ENCODE measurements at places on chromosomes 1 and 21.

DNA sequence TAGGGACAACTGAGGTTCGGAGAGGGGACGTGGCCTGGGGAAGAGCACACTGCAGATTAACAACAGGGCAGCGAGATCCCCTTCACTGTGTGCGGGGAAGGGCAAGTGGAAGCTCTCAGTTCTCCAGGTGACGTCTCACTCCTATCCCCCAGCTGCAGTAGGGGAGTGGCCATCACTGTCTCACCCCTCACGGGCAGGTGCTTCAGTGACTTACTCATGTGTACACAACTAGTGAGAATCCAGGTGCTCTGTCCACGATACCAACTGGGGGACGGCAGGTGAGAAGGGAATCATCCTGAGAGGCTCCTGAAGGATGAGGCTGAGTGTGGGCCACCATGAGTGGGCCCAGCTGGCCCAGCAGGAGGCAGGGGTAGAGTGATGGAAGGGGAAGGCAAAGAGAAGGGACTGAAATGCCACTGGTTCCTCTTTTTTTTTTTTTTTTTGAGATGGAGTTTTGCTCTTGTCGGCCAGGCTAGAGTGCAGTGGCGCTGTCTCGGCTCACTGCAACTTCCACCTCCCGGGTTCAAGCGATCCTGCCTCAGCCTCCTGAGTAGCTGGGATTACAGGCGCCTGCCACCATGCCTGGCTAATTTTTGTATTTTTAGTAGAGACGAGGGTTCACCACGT, 25.9 kb downstream of the RHBG start:
- no peak for DNase-seq

DNA sequence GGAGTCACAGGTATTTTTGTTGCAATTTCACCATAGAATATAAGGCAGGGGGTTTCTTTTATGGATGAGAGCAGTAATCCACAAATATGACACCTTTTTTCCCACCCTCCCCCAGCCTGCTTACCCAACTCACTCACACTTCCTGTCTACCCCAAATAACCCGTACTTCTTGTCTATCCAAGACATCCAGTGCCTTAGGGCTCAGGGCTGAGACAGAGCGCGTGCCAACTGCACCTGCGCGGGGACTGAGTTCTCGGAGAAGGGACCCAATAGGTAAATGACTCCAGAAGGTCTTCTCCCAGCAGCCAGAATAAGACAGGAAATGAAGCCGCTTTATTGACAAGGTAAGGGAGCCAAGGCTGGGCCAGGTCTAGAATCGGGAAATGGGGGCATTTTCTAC, 369.1 kb downstream of the SIPA1L2 start:
- DNase-seq, result no peak

- no peak for DNase-seq
Measured at GRCh38 chr1:78286686-78287085, 204.1 kb upstream of the PTGFR start.

- no peak for DNase-seq
Measured at GRCh38 chr1:78078358-78078757, 32.6 kb downstream of the GIPC2 start.

DNA sequence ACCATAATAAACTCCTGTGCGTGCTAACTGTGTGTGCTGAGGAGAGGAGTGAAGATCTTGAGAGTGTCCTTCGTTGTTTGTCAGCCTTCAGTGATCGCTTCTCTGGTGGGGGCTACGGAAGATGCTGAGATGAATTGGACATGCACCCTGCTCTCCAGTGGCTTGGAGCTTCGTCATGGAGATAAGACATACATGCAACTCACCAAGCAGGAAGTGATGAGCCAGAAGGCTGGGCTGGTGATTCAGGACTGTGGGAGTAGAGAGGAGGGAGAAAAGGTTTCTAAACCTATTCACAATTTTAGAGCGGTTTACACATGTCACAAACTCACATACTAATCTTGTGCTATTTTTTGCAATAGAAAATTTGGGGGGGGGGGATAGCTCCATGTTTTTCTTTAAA, 128.9 kb upstream of the ADAR start:
- peak; percentile 58 for DNase-seq
